ENCODE measurements at places on chromosomes 7 and 10.

- DNase-seq = no peak
Observed at GRCh38 chr10:91271886-91272285, 51.4 kb downstream of the PCGF5 start.

DNA sequence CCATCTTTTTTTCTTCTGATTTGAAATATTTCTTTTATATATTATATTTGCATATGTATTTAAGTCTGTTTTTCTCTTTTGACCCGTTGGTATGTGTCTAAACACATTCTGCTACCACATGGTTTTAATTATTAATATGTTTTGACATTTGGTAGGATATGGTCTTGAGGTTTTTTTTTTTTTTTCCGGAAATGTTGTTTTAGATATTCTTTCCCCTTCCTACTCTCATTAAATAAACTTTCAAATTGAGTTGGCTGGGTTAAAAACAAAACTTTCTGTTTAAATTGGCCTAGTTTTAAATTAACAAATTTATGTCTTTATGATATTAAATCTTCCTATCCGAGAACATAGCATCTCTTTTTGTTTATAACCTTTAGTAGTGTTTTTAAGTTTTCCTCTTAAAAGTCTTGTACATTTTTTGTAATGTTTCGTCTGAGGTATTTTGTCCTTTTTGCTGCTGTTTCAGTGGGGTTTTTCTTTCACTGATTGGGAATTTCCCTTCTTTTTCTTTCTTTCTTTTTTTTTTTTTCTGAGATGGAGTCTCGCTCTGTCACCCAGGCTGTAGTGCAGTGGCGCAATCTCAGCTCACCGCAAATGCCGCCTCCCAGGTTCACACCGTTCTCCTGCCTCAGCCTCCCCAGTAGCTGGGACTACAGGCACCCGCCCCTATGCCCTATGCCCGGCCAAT, 25.4 kb downstream of the STAM start:
- no peak for DNase-seq

- DNase-seq = no peak
Observed at GRCh38 chr7:35256256-35257175, 2.6 kb upstream of the TBX20 start.

DNA sequence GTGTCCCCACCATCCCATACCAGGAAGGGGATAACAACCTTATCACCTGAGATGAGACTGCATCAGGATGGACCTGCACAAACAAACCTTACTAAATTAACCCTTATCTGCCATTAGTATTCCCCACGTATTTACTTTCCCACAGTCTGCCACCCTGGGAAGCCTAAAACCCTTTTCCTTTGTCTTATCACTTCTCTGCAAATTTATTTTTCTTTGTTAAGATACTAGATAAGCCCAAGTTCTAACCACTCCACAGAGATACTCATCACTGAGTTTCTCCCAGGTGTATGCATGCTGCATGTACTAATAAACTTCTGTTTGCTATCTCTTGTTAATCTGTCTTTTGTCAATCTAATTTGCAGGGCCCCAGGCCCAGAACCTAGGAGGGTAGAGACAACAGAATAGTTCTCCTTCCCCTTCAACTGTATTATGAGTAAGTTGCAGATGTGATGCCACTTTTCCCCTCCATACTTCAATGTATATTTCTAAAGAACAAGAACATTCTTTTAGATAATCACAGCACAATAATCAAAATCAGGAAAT, 66.0 kb downstream of the ELMO1 start:
- DNase-seq = no peak

DNA sequence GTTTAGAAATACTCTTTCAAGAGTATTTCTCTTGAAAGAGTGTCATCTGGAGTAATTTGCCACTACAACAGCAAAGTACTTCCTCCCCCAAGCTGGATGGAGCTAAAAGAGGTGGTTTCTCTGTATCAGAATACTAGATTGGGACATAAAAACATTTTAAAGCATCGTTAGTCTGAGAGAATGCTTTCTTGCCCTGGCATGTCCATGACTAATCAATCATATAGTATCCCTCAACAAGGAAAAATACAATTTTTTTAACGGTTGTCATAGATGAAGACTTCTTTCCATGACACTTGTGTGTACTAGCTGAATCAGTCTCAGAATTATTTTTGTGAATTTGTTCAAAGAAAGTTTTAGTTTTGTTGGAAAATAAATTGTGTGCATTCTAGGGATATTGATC, 237.9 kb downstream of the NEBL start:
- DNase-seq = no peak

DNA sequence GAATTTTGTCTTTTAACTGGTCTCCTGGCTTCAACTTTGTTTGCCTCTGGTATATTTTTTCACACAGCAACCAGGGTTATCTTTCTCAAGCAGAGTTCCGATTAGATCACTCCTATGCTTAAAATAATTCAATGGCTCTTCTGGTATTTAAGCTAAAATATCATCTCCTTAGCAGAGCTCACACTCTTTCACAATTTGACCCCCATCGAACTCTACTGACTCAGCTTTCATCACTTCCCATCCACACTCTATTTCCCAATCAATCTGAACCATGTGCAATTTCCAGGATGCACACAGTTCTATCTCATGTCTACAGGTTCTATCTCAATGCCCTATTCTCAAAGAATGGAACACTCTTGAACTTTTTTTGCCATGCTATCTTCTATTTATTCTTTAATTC, 809.5 kb downstream of the GRID1 start:
- DNase-seq = no peak

- DNase-seq = no peak
Observed at GRCh38 chr10:86798025-86798424, 41.6 kb downstream of the BMPR1A start.
